Cardiac atrium fibroblast (primary cell): ENCODE measurements at places on chromosomes 4 and X. TPM values are rescaled to one million over a fixed set of nuclear protein-coding genes. Genes with fewer than 3 reads are reported as not detected.

ERVMER34-1 gene
- 0.16 TPM in 1 of 2 replicates, not detected in the other for total RNA-seq

PRR32 gene
- total RNA-seq = not detected in 2 replicates

CXCL6 gene
- total RNA-seq = 42.2 and 742 TPM in 2 replicates

P2RY8 gene
- not detected in 2 replicates for total RNA-seq

ZNF718 gene
- 2.2 and 2.8 TPM in 2 replicates for total RNA-seq

TEX13C gene
- not detected in 2 replicates for total RNA-seq

TMEM35A gene
- 0.32 and 1.4 TPM in 2 replicates for total RNA-seq

MAGEE2 gene
- not detected in 2 replicates for total RNA-seq

PNMA3 gene
- 0.32 TPM in 1 of 2 replicates, not detected in the other for total RNA-seq

IL2RG gene
- total RNA-seq = not detected in 2 replicates

DMRTC1B gene
- not detected in 2 replicates for total RNA-seq

TREX2 gene
- total RNA-seq = 0.90 TPM in 1 of 2 replicates, not detected in the other

UGDH gene
- total RNA-seq = 100 and 106 TPM in 2 replicates

ARL9 gene
- 0.16 TPM in 1 of 2 replicates, not detected in the other for total RNA-seq

GRK4 gene
- total RNA-seq = 3.6 and 4.7 TPM in 2 replicates

EVC2 gene
- total RNA-seq = 5.2 and 7.9 TPM in 2 replicates

IRS4 gene
- not detected in 2 replicates for total RNA-seq

SPANXA1 gene
- not detected in 2 replicates for total RNA-seq

CNKSR2 gene
- under 0.01 and 0.32 TPM in 2 replicates for total RNA-seq

GAGE2A gene
- total RNA-seq = not detected in 2 replicates

GAGE12H gene
- total RNA-seq = not detected in 2 replicates

UGT2A2 gene
- not detected in 2 replicates for total RNA-seq

AP1S2 gene
- 33.4 and 35.5 TPM in 2 replicates for total RNA-seq

ZC4H2 gene
- total RNA-seq = 3.8 and 11.0 TPM in 2 replicates

GSX2 gene
- not detected in 2 replicates for total RNA-seq

FAM149A gene
- total RNA-seq = 5.0 and 6.0 TPM in 2 replicates

FGD1 gene
- 6.5 and 8.4 TPM in 2 replicates for total RNA-seq

ARHGAP36 gene
- total RNA-seq = not detected in 2 replicates

DRD5 gene
- total RNA-seq = not detected in 2 replicates

TCEAL6 gene
- total RNA-seq = not detected in 2 replicates
